Stimulated activated naive CD4-positive, alpha-beta T cell treated with Interleukin-2 at 50 U/mL for 16 hours (primary cell): ENCODE measurements at places on chromosomes 2 and 18.

GRCh38 chr2:62369541-62370202, 136.3 kb downstream of the TMEM17 start:
- DNase-seq = no peak

- no peak for DNase-seq
These were observed 216.0 kb downstream of the UBE2E3 start for GRCh38 chr2:181196401-181196800.

DNA sequence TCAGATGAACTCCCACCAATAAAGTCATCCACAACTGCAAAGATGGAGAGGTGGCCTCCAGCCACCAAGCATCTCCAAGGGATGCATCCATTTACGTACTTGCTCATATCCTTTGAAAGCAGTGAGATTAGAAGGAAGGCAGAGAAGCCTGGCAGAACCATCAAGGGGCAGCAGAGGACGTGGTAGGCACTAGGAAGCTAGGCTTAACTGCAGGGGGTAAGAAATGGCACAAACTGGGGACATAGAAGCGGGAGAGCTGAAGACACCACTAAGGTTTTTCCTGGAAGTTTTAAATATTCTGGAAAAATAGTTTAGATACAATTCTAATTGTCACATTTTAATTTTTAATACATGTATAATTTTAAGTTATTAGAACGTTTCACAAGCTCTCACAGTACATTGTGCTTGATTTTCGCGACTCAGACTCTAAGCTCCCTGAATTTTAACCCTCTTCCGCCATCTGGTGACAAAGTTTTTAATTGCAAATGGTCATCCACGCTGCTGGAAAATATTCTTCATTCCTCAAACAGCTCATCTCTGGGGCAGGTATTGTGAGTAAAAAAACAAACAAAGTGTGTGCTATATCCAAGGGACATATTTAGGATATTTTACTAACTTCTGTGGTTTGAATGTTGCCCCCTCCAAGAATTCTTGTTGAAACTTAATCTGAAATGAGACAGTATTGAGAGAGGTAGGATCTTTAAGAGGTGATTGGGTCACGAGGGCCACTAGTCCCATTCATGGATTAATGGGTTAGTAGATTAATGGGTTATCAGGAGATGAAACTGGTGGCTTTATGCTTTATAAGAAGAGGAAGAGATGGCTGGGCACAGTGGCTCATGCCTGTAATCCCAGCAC, 1.6 kb upstream of the PSTPIP2 start:
- peak; percentile 10 for DNase-seq

DNA sequence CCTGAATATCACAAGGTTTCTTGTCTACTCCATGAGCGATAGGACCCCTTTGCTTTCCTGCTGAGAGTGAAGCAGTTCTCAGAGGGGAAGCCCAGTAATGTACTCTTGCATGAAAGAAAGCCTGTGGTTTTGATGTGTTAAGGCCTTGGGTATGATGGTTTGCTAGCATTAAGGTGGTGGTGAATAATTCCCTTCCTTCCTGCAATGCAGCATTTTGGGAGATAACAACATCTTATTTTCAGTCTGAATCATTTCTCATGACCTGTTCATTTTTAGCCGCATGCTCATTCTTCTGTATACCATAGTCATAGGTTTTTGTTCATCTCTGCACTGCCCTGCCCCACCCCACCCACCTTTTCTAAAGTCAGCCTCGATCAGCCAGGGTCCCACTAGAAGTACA, 66.2 kb downstream of the HNMT start:
- DNase-seq = no peak

- DNase-seq = no peak
These were observed 247.3 kb downstream of the RAD51AP2 start for GRCh38 chr2:17270894-17271293.

DNA sequence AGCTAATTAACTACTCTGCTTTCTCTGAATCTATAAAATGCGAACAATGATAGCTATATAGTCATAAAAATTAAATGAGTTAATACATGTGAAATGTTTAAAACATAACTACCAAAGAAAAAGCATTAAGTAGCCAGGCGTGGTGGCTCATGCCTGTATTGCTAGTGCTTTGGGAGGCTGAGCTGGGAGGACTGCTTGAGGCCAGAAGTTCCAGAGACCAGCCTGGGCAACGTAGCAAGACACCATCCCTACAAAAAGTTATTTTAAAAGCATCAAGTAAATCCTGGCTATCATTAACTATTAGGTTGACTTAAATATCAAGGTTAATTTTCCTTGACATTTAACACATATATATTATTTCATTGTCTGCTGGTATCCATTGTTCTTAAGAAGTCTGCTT, 152.4 kb downstream of the NBAS start:
- no peak for DNase-seq

DNA sequence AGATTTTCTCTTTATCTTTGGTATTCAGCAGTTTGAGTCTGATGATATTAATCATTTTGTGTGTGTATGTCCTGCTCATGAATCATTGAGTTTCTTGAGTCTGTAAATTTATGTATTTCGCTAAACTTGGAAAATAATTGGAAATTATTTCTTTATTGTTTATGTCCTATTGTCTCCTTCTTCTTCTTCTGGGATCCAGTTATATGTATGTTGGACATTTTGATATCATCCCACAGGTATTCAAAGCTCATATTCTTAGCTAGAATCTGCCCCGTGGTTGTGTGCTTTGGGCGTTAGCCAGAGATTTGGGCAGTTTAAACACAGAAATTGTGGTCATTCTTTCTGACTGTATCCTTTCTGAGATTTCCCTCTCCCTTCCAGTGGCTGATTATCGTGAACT, 243.0 kb upstream of the SPRED2 start:
- DNase-seq = no peak

DNA sequence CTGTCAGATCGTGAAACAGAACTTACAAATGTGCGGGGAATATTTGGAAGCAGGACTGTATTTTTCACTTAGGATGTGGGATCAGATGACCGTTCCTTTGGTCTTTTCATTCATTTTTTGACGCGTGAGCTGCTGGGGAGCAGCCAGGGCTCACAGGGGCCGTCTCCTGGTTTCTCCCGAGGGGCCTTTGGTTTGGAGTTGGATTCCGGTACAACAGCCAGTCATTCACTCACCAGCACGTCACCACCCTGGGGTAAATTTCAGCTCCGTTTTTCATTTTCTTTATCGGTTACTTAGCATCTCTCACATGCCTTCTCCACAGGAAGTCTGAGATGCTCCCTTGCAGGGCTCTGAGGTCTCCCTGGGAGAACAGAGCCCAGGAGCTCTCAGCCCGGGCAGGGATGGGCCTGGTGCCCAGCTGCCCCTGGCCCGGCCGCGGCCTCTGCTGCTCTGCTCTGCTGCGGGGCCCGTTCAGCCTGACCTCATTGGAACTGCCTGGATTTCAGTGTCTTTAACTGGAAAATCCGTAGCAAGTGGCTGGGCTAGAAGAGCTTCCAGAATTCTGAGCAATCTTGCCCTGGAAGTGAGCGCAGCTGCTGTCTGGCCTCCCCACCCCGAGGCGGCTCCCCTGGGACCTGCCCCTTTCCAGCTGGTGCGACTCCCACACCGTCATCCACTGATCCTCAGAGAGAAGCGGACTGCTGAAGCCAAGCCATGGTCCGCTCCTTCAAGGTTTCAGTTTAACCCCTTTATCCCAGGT, 335.6 kb downstream of the EIPR1 start:
- no peak for DNase-seq

- DNase-seq = no peak
These were observed 267.3 kb downstream of the TCF4 start for GRCh38 chr18:55320424-55321264.

DNA sequence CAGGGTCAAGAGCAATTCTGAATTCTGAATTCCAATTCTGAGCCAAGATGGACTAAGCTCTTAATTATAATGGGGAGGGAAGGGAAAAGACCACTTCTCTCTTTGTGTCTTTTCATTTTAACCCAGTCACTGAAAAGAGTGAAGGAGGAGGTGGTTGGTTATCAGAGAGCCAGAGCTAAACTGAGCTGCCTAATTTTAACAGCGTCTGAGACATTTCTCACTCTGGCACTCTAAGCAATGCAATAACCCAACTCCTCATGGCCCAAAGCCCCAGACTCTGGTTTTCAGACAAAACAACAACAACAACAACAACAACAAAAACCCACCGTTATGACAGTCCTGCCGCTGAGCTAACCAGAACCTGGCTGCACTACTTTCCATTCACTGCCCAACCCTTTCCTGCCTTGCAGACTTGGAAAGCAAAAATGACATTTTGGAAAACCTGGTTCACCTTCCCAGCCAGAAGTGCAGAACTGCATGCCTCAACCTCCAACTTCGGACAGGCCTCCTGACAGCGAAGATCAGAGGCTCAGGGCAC, 1.0 kb downstream of the CHST10 start:
- no peak for DNase-seq

GRCh38 chr18:67916097-67916496, 399.6 kb upstream of the DSEL start:
- DNase-seq = no peak

DNA sequence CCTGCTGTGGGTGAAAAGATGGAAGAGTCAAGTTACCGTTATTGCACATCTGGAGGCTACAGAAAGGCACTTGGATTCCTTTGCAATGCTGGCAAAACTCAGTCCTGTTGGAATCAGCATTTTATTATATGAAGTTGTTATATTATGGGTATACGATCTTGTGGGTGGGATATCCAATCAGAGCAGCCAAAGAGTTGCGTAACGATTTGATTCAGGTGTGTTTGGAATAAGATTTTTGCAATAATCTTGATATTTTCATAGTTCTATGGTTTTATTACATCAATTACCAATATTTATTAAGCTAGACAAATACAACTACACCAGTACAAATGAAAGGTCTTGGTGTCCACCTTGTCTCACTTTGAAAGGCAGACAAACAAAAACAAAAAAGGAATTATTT, 57.9 kb upstream of the SOS1 start:
- no peak for DNase-seq

GRCh38 chr2:101956465-101957438, 35.0 kb upstream of the IL1R2 start:
- DNase-seq = no peak

DNA sequence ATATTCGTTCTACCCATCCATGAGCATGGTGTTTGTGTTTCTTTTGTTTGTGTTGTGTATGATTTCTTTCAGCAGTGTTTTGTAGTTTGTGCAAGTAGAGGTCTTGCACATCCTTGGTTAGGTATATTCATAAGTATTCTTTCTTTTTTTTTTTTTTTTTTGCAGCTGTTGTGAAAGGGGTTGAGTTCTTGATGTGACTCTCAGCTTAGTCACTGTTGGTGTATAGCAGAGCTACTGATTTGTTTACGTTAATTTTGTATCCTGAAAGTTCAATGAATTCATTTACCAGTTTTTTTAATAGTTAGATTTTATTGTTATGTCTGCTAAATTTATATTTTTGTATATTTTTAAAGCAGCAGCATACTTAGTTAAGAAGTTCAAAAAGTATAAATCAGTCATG, 834.4 kb upstream of the NRXN1 start:
- no peak for DNase-seq

GRCh38 chr2:172039011-172039704, 39.4 kb downstream of the METAP1D start:
- no peak for DNase-seq

DNA sequence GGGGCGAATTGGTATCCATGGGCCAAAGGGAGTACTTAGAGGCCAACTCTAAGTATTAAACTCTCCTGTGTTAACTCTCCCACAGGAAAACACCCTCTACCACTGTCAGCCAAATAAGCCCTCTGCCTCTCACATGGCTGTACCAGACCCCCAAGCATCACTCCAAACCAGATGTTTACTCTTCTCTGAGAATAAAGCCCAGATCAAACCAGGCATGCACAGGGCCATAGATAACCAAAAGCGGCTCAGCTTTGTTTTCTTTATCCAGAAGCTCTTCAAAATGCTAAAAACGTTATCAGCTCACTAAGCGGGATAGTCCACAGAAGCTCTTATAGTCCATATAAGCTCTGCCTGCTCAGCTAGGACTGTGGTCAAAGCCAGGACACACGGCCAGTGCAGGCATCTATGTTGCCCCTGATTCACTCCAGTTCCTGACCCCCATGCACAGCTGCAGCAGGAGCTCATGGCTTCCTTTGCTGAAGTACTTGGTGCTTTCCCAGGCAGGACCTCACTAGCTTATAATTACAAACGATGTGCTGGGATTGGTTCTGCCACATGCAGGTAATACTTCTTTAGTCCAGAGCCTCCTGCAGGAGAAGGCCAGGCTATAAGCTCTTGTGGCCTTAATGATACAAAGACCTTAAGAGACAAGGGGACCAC, 21.0 kb upstream of the SEMA4C start:
- no peak for DNase-seq

DNA sequence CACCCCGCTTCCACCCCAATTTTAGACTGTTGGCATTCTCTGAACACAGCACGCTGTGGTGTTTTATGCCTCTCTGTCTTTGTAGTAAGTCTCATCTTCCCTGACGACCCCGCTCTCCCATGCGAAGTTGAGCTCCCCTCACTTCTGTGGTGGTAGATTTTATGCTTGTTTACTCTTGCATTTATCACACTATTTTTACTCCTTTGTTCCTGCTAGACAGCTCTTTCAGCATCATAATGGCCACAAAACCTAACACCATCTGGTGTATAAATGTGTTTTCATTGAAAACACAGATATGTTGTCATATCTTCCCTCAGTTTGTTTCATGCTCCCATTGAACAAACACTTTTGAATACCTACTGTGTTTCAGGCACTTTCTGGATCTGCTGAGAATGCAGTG, 57.1 kb downstream of the PKP4 start:
- DNase-seq = no peak

- no peak for DNase-seq
These were observed 4.8 kb downstream of the TMEM200C start for GRCh38 chr18:5890331-5891183.

- no peak for DNase-seq
These were observed 7.1 kb downstream of the PPP1R1C start for GRCh38 chr2:181992776-181993175.

GRCh38 chr18:80202264-80202998, 44.9 kb downstream of the PARD6G start:
- DNase-seq = peak; percentile 21

DNA sequence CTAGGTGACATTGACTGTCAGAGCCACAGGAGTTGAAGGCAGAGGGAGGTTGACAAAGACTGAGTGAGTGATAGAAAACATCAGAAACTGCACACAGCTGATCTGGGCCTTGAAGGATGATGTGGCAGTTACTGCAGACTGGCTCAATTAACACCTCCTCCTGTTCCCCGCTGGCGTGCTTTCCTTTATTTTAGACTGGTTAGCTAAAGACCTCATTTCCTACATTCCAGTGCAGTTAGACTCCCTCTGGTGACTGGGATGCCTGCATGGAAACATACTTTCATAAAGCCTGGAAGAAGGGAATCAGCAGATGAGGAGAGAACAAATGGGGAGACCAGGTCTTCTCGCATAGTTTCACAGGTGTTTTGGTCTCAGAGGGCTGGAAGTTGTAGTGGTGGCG, 7.1 kb downstream of the TPGS2 start:
- DNase-seq = no peak

GRCh38 chr18:6607343-6607742, 122.2 kb upstream of the ARHGAP28 start:
- no peak for DNase-seq

DNA sequence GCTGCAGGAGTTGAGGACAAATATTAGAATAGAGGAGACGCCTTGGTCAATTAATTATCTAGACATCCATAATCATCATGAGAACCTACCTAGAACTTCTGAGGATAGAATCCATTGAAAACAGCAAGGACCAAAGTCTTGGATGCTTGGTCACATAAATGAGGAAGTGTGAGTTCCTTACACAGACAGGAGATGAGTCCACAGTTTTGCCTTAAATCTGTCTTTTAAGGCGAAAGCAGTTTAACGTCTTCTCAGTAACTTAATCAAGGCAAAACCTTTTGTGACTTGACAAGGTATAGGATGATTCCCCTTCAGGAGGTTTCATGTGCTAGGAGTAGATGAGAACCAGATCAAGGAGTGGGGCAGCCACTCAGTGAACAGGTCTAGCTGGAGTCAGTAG, 1783.2 kb upstream of the CELF4 start:
- DNase-seq = no peak

GRCh38 chr2:190110131-190110530, 47.6 kb upstream of the MSTN start:
- DNase-seq = no peak
